ENCODE measurements at places on chromosomes 2 and 18.

GRCh38 chr2:158635961-158636601 is 159.0 kb upstream of the DAPL1 start:
- DNase-seq = no peak

DNA sequence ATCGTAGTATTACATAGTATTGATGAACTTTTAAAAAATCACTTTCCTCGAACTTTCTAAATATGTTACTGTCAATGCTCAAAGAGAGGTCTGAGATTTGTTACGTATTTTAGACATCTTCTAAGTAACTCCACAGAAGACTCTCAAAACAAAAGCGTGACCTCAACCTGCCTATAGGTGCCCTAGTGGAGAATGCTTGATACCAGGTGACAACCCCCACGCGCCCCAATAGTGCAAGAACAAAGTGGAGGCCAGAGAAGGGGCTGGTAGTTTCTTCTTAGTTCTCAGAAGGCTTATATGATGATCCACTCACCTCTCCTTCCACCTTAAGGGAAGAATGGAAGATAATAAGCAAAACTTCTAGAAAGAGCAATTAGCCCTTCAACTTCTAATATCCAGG is 102.6 kb downstream of the ANKRD44 start:
- no peak for DNase-seq

DNA sequence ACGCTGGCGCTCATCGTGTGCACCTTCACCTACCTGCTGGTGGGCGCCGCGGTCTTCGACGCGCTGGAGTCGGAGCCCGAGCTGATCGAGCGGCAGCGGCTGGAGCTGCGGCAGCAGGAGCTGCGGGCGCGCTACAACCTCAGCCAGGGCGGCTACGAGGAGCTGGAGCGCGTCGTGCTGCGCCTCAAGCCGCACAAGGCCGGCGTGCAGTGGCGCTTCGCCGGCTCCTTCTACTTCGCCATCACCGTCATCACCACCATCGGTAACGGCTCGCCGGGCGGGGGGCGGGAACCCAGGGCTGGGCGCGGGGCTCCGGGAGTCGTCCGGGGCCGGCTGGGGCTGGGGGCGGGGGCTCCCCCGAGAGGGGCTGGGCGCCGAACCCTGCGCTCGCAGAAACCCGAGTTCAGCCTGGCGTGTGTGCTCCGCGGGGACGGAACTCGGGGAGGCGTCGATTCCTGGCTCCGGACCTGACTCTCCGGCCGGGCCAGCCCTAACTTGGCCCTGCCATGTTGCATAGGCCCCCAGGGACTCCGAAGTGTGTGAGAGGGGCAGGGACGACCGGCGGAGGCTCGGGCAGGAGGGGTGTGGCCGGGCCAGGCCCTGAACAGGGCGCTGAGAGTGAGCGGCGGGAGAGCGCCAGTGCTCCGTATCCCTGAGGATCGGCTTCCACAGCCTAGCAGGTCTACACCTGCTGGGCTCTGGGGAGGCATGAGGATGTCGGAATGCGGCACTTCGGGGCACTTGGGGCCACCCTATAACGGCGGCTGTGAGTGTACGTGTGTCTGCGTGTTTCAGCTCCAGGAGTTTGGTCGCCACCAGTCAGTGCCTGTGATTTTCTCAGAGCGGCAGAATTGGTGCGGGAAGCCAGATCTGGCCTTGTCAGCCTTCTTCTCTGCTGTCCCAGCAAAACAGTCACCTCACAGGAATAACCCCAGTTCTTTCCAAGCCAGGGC is 651 bp downstream of the KCNK3 start:
- DNase-seq = peak; percentile 34

DNA sequence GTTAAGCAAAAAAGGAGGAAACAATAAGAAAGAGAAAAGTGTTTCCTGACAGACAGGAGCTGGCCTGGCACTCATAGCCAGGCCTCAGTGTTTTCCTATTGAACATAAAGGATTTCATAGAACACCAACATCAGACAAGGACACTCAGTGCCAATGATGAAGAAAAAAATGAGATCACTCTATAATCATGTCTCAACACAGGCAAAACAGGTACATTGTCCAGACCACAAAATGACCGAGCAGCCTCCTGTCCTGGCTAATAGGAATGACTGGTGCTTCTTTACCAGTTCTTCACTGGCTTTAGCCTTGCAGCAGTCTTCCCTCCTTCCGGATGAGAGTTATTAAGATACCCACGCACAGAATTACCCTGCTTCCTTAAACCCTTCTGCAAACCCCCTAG is 35.6 kb downstream of the SEMA4F start:
- no peak for DNase-seq

DNA sequence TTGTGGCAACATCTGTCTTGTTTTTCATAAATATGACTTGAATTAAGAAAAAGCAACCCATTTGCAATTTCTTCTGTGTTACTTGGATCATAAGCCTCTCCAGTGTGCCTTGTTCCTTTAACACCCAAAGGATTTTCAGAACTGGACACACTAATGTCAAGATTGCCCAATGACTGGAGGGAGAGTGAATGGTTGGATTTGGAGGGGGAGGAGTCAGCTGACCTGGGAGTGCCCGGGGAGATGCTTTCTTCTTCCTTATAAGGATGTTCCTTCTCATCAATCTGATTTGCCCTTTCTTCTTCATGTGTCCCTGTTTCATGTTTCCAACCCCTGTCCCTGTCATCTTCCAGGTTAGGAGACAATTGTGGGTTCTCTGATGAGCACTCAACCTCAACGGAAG is 48.8 kb downstream of the ALPK2 start:
- DNase-seq = peak; percentile 87

Measured in RPMI7951 (cell line).